Neuronal stem cell (in vitro differentiated cells): ENCODE measurements at places on chromosomes 2 and 18.

GRCh38 chr18:67483237-67483636 lies 33.3 kb downstream of the DSEL start:
- H3K4me1 ChIP-seq = peaks cover 6% of the 10 kb centered on the region
- no peak overlapping the region for H3K27ac ChIP-seq
- no peak overlapping the region for H3K4me3 ChIP-seq
- no peaks in the 10 kb centered on the region for H3K36me3 ChIP-seq

DNA sequence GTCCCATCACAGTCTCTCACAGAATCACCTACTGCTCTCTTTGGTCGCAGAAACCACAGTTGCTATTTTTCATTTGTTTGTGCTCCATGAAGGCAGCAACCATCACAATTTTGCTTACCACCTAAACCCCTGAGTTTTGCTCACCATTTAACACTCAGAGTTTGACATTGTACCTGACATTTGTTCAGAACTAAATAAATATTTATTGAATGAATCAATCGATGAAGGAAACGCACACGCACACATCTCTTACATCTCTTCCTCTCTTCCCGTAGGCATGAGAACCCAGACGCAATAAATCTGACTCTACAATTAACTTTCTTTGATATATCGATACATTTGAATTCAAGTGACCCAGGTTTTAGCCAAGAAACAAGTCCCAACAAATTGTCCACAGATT lies 105.5 kb upstream of the RNF152 start:
- no peak for DNase-seq
- H3K27me3 ChIP-seq = no peaks in the 10 kb centered on the region

GRCh38 chr2:76667821-76668271 lies 854.3 kb downstream of the LRRTM4 start:
- no peak overlapping the region for H3K4me3 ChIP-seq
- DNase-seq = no peak
- no peak overlapping the region for H3K27ac ChIP-seq
- no peaks in the 10 kb centered on the region for H3K4me1 ChIP-seq
- H3K27me3 ChIP-seq = no peaks in the 10 kb centered on the region
- H3K36me3 ChIP-seq = no peaks in the 10 kb centered on the region

GRCh38 chr18:13465124-13465446 lies 246.5 kb downstream of the LDLRAD4 start:
- no peaks in the 10 kb centered on the region for H3K36me3 ChIP-seq
- no peak for DNase-seq
- H3K27ac ChIP-seq = no peak overlapping the region
- no peaks in the 10 kb centered on the region for H3K4me1 ChIP-seq

DNA sequence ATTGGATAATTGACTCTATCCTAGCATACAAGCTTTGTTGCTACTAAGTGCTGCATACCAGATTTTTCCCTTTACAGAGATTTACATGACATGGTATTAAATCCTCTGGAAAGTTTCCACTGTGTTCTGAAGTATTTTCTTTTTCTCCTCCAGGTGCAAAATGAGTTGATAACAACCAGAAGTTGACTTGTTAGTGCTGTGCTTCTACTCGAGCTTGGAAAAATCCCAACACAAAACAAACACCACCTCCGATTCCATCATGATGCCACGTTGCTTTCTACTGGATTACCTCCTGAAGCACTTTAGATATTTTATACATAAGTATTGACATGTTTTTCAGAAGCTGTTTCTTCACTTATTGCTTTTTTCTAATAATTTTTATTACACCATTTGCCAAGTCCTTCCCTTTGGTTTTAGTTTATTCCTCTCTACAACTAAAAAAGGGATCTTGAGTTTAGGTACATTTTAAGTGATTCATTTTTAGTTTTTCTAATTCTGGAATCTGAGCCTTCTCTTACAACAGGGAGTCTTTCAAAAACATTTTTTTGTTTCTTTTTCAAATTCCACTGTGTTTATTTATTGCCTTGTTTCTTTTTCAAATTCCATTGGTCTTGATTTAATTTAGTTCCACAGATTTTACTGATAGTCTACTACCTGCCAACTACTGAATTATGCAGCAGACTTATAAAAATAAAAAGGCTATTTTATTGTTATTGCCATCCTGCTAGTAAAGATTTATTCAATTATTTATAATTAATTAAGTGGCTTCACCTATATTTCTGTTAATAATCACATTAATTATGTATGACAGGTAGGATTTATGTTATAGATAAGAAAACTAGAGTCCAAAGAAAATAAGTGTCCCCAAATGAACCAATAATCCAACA lies 143.4 kb downstream of the PPP1R1C start:
- H3K27ac ChIP-seq = no peak overlapping the region
- no peak for DNase-seq
- no peaks in the 10 kb centered on the region for H3K36me3 ChIP-seq
- no peaks in the 10 kb centered on the region for H3K27me3 ChIP-seq
- no peak overlapping the region for H3K4me3 ChIP-seq

DNA sequence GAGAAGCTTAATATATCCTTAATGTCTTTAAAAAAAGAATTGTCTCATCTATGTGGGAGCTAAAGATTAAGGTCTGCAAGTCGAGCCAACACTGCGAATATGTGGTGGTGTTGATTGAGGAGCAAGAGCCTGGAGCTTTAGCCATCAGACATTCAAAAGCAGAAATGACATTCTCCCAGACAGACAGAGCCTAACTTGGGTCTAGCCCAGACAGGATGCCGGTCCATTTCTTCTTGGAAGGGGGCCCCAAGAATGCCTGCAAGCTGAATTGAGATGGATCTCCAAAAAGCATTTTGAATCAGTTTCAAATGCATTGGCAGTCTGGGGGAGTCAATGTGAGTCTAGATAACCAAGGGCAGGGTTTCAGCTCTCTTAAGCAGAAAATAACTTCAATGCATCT lies 30.1 kb upstream of the EML4 start:
- H3K4me1 ChIP-seq = peaks cover 10% of the 10 kb centered on the region
- no peak for DNase-seq
- H3K27ac ChIP-seq = no peak overlapping the region
- no peaks in the 10 kb centered on the region for H3K36me3 ChIP-seq
- H3K27me3 ChIP-seq = no peaks in the 10 kb centered on the region

DNA sequence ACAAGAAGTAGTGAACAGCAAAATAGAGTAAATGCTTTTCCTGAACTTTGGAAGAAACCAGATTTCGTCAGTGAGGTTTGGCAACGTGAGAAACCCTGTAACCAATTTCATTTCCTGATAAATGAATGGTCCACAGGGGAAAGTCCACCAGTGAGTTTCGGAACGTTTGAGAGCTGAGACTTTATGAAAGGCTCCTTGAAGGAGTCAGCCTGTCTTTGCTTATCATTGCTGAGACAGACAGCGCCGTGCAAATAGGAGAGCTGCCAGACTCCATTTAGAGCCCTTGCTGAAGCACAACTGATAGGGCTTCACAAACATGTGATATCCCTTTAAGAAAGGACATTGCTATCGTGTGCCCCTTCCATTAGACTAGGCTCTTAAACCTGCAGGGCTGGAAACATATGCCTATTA lies 121.8 kb upstream of the SMAD7 start:
- no peak for DNase-seq
- no peak overlapping the region for H3K27ac ChIP-seq
- H3K4me1 ChIP-seq = no peaks in the 10 kb centered on the region
- no peaks in the 10 kb centered on the region for H3K36me3 ChIP-seq
- H3K27me3 ChIP-seq = no peaks in the 10 kb centered on the region
- H3K4me3 ChIP-seq = no peak overlapping the region
